CD4-positive, alpha-beta T cell treated with Interleukin-12 subunit alpha and Interleukin-12 subunit beta, for 1 hour (primary cell): ENCODE measurements at places on chromosomes 16 and 17.

DNA sequence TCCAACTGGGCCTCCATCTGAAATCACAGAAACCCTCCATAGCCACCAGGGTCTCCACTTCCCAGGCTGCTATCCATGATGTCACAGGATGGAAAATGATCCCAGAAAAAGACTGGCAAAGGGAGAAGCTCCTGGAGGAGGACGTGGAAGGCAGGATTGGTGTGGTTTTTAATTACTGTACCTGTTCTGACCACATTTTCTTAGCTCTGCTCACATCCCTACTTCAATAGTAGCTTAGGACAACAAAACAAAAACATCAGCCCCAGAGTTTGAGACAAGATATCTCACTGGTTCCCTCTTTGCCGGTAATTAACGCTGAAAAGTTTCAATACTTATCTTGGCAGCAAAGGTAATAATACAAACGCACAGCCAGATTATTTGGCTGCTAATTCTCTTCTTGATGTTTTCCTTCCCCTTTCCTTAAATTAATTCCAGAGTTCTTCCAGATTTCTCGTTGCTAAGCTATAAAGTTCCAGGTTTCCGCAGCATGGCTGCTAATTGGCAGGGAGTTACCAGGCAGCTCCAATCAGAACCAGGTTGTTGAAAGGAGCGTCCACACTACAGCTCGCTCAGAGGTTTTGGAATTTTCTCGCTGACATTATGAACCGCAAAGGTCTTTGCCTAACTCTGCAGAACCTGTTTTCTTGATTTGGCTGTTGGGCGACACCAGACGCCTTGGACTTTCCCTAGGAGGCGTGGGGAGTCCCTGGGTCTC lies 263.4 kb downstream of the MRTFB start:
- DNase-seq: no peak

DNA sequence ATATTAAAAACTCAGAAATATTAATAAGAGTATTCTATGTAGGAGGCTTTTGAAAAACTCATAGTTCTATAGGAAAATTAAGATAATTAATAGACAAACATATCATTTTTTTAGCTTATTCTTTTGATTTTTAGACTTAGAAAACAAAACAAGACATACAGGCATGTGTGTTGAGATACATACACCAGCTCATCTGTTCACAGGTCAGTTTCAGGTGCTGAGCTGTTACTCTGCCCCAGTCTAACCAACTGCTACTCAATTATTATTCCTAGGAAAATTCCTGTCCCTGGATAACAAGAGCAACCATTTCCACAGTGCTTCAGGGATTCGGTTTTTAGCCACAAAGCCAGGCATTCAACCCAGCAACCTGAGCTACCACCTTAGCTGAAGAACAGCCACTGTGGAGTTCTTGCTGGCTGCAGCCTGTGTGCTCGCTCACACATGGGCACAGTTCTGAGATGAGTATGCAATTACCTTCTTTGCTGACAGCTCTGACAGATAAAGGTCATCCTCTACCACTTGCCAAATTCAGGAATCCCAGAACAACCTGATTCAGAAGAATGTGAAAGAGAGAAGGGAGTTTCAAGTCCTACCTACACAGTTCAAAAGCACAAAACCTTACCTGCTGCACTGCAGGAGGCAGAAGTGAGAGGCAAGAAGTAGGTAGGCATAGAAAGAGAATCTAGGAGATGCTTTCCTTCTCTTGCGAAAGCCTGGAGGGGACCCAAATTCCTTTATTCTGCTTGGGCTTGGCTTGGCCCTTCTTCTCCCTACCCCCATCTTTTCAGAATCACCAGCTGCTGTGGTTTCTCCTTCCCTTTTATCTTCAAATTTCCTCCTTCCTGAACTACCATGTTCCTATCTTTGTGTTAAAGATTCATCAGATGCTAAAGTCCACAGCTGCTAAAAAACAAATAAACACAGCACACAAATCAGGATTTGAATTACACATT lies 62.7 kb downstream of the TEX2 start:
- DNase-seq: no peak

GRCh38 chr17:72766761-72767356 lies 325.6 kb downstream of the SLC39A11 start:
- no peak for DNase-seq

GRCh38 chr16:72609066-72609465 lies 437.1 kb upstream of the PMFBP1 start:
- no peak for DNase-seq

- no peak for DNase-seq
Observed at GRCh38 chr17:78110363-78111015, 18.1 kb downstream of the TMC6 start.

- DNase-seq: no peak
Observed at GRCh38 chr16:22092143-22092933, at the start of gene VWA3A. VWA3A (plus strand) TSS chr16:22092541; CDS start chr16:22092638, 97 bp downstream.

DNA sequence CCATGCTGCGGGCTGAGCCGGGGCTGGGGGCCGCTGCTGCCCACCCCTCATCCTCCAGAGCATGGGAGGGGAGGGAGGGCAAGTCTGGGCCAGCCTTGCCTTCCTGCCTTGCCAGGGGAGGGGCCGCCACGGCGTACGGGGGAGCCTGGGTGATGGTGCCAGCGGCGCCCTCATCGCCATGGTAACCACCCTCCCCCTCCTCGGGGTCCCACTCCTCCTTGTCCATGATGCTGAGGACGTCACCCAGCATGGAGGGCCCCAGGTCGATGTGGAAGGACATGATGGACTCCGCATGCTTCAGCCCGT lies 23.9 kb upstream of the CPSF4L start:
- DNase-seq: no peak

GRCh38 chr17:81302324-81302723 lies 7.2 kb upstream of the SLC38A10 start:
- DNase-seq: no peak

DNA sequence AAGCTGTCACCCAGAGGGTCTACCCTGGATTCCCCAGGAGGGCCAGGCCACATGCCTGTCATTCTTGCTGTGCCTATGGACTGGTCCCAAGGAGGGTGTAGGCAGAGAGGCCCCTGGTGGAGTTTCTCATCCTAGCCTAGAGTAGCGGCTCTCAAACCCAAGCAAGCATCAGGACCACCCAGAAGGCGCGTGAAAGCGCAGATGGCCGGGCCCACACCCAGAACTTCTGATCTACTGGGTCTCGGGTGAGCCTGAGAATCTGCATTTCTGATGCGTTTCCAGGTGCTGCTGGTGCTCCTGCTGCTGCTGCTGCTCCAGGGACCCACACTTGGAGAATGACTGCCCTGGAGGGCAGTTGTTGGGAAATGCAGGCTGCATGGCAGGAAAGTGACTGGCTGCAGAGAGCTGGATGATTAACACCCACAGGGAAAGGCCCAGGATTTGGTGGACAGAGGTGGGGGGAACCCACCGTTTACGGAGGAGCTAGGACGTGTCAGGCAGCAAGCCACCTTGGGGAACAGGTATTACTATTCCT lies 9.5 kb upstream of the OSGIN1 start:
- no peak for DNase-seq

GRCh38 chr16:3027983-3028715 lies 4.3 kb downstream of the THOC6 start:
- peak; percentile 91 for DNase-seq

DNA sequence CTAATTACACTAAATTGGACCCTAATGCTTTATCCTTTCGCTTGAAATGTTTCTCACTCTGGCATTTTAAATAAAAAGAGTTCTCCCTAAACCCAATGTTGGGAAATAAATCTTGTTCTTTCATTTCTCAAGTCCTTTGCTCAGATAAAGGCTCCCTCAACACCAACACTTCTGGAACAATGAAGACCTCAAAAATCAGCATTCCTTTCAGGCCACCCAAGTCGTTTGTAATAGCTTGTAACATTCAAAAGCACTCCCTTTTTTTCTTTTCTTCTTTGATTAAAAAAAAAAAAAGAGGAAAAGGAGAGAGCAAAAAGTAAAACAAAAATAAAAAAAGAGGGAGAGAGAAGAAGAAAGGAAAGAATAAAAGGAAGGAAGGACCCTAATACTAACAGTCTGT lies 23.3 kb upstream of the FOXJ1 start:
- DNase-seq: no peak

GRCh38 chr17:27413792-27414191 lies 42.5 kb upstream of the KSR1 start:
- no peak for DNase-seq

DNA sequence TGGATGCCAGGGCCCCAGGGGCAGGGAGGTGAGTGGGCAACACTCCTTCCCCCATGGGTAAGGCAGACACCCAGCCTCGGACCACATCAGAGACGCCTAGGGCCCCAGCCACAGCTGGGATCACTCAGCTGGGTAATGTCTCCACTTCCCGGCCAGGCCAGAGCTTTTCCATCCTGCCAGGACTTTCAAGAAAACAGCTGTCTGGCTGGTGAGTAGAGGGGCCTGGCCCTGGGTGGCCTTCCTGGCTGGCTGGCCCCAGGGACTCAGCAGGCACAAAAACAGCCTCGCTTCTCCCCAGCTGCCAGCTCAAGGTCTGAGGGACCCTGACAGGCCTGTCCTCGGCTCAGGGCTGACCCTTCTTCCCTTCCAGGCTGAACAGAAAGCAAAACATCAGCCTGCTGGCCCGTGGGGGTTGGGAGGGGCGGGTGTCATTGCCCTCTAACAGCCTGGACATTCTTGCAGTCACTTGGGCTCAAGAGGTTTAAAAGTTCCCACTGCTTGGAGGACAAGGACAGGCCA lies 45.3 kb upstream of the JPH3 start:
- no peak for DNase-seq

- DNase-seq: no peak
Observed at GRCh38 chr17:80640366-80641084, 95.9 kb downstream of the RPTOR start.

GRCh38 chr16:88512728-88513696 lies 57.2 kb upstream of the ZC3H18 start:
- no peak for DNase-seq

GRCh38 chr16:56617212-56618085 lies 8.1 kb upstream of the MT1E start:
- peak; percentile 38 for DNase-seq

GRCh38 chr16:77679901-77680300 lies 42.4 kb upstream of the NUDT7 start:
- DNase-seq: peak; percentile 1

GRCh38 chr17:61245706-61246135 lies 153.9 kb upstream of the TBX2 start:
- no peak for DNase-seq

DNA sequence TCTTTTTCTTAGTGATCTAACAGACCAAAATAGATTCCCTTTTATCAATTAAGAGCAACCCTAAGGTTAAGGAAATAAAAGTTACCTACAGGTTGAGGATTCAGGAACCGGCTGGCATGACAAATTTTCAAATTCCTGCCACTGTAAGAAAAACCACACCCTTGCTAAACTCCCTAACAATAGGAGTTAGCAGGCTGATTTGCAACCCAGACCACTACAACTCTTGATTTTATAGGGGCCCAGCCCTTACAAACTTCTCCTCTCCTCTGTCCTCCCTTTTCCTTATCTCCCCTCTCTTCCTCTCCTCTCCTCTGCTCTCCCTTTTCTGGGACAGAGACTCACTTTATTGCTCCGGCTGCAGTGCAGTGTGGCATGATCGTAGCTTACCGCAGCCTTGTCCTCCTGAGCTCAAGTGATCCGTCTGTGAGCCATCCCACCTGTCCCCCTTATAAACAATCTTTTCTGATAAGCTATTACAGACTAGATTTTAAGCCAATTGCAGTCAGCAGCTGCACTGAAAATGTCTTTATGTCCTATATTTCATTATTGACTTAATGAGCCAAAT lies 418.9 kb downstream of the CDH8 start:
- DNase-seq: no peak

- no peak for DNase-seq
Observed at GRCh38 chr16:49744244-49745220, 111.4 kb downstream of the ZNF423 start.

GRCh38 chr16:83714286-83714685 lies 93.5 kb upstream of the HSBP1 start:
- DNase-seq: no peak

- DNase-seq: no peak
Observed at GRCh38 chr17:47862621-47863440, 11.9 kb upstream of the SP6 start.

- no peak for DNase-seq
Observed at GRCh38 chr17:34257299-34257985, 2.4 kb downstream of the CCL2 start.

GRCh38 chr17:77803726-77804125 lies 154.8 kb upstream of the TNRC6C start:
- no peak for DNase-seq

DNA sequence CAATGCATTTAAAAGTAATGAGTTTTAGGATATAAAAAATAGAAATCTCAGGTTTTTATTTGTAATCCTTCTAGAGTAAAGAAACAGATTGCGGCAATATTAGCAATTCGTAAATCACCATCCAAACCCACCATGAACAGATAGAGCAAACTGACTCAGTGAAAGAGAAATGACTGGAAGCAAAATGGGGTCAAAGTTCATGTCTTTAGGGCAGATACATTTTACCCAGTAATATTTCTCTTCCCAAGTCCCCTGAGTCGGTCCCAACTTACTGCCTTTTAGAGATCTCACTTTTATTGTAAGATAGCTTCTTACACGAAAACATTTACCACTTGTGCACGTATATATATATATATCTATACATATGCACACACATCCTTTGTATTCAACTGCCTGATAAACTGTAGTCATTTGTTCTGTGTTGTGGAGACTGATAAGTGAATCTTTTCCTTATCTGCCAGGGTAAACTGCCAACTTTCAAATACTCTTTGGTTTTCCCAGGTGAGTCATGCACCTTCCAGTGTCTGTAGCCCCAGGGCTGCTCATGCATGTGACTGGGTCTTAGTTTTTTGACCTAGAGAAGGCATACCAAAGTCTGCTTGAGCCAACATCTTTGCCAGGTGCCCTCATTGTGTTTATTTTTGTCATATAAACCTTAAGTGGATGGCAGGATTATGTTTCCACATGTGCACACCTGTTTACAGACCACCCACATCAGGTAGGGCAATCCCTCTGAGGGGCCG lies 7.8 kb upstream of the IRF8 start:
- no peak for DNase-seq

- no peak for DNase-seq
Observed at GRCh38 chr17:62630365-62631085, 3.1 kb downstream of the MRC2 start.

- DNase-seq: no peak
Observed at GRCh38 chr17:67379251-67379630, 2.2 kb downstream of the PITPNC1 start.

GRCh38 chr17:51046046-51046445 lies 74.6 kb downstream of the SPAG9 start:
- DNase-seq: no peak

DNA sequence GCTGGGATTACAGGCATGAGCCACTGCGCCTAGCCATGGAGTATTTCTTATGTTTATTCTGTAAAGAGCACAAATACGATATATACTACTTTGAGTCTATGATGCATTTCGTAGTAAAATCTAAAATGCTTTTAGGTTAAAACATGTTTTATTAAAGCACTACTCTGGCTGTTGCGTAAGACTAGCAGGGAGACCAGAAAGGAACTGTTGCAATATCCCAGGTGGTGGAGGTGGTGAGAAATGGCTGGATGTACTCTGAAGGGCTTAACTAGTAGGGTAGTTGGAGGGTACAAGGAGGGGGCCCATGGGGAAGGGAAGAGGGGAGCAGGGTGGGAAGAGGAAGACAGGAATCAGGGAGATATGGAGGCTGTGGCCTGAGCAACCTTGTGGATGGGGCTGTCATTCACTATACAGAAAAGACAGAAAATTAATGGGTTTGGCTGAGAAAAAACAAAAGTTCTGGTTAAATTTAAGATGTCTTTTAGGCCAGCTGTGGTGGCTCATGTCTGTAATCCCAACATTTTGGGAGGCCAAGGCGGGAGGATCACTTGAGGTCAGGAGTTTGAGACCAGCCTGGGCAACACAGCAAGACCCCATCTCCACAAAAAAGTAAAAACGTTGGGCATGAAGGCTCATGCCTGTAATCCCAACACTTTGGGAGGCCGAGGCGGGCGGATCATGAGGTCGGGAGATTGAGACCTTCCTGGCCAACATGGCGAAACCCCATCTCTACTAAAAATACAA lies 35.8 kb downstream of the ST3GAL2 start:
- no peak for DNase-seq
